Immature natural killer cell (primary cell): ENCODE measurements at places on chromosomes 11 and 22.

- peak; percentile 33 for DNase-seq
Measured at GRCh38 chr11:120715239-120715638, 203.7 kb downstream of the GRIK4 start.

GRCh38 chr11:58391879-58392278 lies 14.8 kb downstream of the OR5B3 start:
- DNase-seq, result no peak

DNA sequence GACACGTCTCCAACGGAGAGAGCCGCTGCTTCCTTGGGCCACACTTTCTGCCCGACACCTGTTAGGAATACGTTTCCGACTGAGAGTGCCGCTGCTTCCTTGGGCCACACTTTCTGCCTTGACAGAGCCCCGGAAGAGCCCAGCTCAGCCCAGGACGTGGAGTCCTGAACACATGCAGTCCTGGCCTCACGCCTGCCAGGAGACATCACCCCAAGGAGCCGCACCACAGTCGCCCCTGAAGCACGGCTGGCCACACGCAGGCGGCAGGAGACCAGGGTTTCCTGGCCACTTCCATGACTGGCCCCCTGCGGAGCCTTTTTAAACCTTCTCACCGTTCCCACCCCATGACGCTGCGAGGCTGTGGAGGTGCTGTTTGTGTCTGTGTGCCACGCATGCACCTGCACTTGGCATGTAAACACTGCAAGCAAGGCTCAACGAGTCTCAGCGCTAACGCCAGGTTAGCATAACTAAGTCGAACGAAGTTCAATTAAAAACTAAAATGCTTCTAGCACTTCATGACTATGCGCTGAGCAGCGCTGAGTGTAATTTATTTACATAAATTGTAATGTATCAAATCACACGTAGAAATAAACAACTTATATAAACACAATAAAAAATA lies 8.8 kb downstream of the TOLLIP start:
- DNase-seq, result no peak

DNA sequence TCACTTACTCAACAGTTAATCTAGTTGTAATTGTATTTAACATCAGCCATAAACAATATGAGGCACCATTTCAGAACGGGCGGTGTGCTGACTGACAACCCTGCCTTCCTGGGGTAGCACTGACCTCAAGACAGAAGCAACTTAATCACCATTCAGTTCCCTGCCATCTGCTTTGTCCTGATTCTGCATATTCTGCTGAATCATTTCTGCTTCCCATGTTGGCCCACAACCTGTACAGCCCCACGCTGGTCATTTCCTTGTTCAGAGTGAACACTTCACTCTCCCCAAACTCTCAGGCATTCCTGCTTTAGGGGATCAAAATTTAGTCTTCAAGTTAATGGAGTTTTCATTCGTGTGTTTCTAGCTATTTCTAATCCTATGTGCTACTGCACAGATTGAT lies 132.3 kb upstream of the ZBED5 start:
- no peak for DNase-seq

- no peak for DNase-seq
Measured at GRCh38 chr11:12232817-12233601, 122.6 kb downstream of the MICAL2 start.

DNA sequence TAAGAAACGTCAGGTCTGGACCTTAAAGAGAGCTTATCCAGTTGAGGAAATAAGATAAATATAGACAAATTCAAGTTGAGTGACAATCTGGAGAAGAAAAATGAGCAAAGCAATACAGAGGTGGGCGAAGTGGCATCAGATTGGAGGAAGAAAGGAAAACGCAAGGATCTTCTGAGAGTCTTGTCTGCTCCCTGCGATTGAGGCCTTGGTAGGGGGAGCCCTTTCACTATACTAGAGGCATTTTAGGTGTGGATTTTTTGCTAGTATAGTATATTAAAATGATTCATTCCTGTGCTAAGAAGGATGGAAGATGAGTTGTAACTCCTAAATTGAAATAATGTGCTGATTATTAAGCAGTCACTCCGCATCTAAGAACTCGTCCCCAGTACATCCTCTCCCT lies 8.1 kb downstream of the NUP50 start:
- no peak for DNase-seq

DNA sequence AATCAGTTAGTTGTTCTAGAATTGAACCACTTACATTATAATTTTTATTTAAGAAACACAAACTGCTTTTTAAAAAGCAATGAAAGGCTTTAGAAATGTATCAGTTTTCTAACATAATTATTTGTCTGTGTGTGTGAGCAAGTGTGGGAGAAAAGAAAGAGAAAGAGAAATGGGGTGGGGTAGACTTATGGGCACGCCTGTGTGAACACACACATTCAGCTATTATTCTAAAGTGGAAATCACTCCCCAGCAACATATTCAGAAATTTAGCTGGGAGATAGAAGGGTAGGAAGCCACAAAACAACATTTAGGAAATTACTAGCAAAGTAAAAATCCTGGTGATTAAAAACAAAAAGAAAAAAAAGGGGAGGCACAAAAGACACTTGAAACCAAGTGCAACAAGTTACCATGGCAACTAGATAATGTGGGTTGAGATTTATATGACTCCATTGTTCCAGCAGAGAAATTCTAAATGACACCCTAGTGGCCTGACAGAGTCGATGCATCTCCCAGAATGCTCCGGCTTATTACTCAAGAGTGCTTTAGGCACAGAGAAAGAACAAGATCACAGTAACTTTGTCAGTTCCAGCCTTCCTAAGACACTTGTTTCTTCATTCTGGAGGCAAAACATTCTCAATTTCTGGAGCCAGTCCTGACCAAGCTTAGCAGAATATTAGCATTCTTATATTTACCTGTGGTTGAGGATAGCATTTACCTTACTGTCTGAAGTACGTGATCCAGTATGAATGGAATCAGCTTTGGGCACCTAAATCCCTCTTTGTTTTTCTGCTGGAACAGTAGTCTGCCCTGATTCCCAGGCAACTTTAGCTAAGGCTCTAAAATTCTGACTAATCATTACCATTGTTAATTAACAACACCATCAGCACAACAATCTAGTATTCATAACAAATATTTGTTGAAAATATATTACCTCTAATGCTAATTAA lies 444.4 kb downstream of the DLG2 start:
- no peak for DNase-seq

GRCh38 chr11:107176148-107177105 lies 158.2 kb upstream of the GUCY1A2 start:
- no peak for DNase-seq

DNA sequence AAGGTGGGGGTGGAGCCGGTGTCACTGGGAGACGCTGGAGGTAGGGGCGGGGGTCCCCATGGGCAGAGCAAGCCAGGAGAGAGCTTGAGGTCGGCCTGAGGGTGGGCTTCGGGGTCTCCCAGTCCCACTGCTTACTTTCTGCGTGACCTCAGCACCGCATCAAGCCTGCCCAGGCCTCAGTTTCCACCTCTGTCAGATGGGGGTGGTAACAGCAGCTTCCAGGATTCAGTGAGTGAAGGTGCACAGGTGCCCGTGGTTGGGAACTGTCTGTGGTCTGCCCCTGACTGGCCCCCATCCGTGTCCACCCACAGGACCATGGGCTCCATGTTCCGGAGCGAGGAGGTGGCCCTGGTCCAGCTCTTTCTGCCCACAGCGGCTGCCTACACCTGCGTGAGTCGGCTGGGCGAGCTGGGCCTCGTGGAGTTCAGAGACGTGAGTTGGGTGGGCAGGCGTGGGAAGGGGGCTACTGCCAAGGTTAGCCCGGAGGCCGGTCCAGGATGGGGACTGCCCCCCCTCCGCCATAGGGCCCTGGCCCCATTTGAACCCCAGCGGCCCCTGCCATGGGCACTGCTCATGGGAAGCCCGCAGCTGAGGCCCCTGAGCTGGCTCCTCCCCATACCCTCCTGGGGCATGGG lies 2.2 kb downstream of the TCIRG1 start:
- no peak for DNase-seq

GRCh38 chr22:47020166-47020565 lies 257.7 kb downstream of the TBC1D22A start:
- no peak for DNase-seq

DNA sequence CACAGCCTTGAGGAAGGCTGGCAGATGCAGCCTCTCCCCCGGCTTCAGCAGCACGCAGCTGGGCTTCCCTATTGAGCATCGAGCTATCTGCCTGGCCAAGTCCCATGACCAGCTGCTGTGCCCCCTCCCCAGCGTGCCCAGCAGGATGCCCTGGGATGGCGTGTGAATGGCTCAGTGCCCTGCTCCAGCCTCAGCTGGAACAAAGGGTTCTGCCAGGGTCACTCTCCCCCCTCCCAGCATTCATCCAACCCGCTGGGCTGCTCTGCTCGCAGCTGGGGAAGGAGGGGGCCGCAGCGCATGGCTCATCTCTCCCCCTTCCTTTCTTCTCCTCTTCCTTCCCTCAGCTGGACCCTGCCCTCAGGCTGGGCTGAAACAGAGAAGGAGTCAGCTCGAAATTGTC lies 14.5 kb downstream of the LRP4 start:
- DNase-seq, result no peak

DNA sequence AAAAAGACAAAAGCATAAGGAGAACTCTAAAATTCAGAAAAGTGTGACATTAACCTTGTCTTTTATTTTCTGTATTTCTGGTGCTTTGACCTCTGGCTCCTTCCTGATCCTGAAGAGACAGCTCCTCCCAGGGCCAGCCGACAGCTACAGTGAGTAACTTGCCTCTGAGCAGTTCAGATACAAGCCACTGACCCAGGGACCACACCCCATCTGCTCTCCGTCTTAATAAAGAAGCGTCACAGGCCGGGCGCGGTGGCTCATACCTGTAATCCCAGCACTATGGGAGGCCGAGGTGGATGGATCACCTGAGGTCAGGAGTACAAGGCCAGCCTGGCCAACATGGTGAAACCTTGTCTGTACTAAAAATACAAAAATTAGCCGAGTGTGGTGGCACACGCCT lies 6.5 kb downstream of the MLC1 start:
- no peak for DNase-seq

- peak; percentile 77 for DNase-seq
Measured at GRCh38 chr11:64916040-64916774, 802 bp downstream of the ATG2A start.

- no peak for DNase-seq
Measured at GRCh38 chr11:13135385-13136271, 126.5 kb downstream of the RASSF10 start.

DNA sequence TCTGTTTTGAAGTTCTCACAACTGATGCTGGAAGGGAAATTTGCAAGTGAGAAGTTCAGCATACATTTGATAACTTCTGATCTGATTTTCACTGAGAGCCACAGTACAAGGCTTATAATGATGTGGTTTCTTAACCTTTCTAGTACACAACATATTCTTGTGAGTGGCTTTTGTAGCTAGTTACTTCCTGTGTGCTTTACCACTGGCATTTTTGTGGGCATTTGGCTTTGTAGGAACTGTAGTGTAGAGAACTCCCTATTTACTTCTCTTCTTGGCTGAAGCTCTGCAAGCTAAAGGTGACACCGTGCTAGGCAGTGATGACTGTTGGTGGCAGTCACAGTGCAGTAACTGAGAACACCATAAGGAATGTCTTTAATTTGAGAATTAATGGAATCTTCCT lies 14.9 kb downstream of the USP47 start:
- peak; percentile 44 for DNase-seq

DNA sequence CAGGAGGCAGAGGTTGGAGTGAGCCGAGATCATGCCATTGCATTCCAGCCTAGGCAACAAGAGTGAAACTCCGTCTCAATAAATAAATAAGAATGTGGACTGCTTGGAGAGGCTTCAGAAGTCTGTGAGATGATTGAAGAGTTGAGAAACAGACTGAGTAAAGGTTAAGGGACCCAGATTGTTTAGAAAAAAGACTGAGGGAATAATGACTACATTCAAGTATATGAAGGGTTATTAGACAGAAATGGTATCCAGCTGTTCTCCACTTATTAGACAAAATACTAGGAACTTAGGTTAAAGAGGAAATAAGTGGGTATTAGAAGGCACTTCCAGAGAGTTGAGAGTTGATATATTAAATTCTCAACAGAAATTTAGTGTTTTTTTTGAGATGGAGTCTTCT lies 10.5 kb upstream of the YAP1 start:
- DNase-seq, result no peak

GRCh38 chr11:35619855-35620640 lies 1.8 kb downstream of the FJX1 start:
- DNase-seq, result no peak
